ENCODE measurements at places on chromosomes 7 and 10. TPM values are rescaled to one million over a fixed set of nuclear protein-coding genes. Genes with fewer than 3 reads are reported as not detected.
A peak's percentile ranks its signal among the peaks of the same experiment; 100 is the strongest.

CALY gene
- total RNA-seq, result 4.7 TPM

C10orf105 gene
- 0.49 TPM for total RNA-seq

ADAM12 gene
- total RNA-seq, result 3.7 TPM

HNRNPA2B1 gene
- total RNA-seq, result 222 TPM

AKR1C4 gene
- total RNA-seq, result not detected

CPVL gene
- total RNA-seq, result 9.6 TPM

PRLHR gene
- 23.1 TPM for total RNA-seq

JCAD gene
- total RNA-seq, result 40.3 TPM

HKDC1 gene
- 2.5 TPM for total RNA-seq

DNA sequence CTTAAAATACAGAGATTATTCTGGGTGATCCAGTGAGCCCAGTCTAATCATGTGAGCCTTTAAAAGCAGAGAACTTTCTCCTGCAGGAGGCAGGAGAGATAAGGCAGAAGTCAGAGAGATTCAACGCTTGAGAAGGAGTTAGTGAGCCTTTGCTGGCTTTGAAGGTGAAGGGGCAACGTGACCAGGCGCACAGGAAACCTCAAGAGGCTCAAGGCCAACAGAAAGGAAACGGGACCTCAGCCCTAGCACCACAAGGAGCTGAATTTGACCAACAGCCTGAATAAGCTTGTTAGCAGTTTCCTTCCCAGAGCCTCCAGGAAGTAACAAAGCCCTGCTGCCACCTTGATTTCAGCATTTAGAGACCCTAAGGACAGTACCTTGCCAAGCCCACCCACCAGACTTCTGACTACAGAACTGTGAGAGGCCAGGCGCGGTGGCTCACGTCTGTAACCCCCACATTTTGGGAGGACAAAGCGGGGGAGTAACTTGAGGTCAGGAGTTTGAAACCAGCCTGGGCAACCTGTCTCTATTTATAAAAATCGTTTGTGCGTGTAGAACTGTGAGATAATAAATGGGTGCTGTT, 87.3 kb upstream of the KAT6B start:
- no peaks in the 10 kb centered on the region for H3K27me3 ChIP-seq
- no peaks in the 10 kb centered on the region for H3K4me1 ChIP-seq
- no peak overlapping the region for H3K4me3 ChIP-seq
- no peak overlapping the region for H3K27ac ChIP-seq
- DNase-seq, result no peak
- no peaks in the 10 kb centered on the region for H3K36me3 ChIP-seq

- no peak overlapping the region for H3K27ac ChIP-seq
- no peaks in the 10 kb centered on the region for H3K4me1 ChIP-seq
- no peak overlapping the region for H3K4me3 ChIP-seq
- DNase-seq, result no peak
- H3K36me3 ChIP-seq, result no peaks in the 10 kb centered on the region
These were observed 354.6 kb downstream of the SDK1 start for GRCh38 chr7:3655635-3656034.

DNA sequence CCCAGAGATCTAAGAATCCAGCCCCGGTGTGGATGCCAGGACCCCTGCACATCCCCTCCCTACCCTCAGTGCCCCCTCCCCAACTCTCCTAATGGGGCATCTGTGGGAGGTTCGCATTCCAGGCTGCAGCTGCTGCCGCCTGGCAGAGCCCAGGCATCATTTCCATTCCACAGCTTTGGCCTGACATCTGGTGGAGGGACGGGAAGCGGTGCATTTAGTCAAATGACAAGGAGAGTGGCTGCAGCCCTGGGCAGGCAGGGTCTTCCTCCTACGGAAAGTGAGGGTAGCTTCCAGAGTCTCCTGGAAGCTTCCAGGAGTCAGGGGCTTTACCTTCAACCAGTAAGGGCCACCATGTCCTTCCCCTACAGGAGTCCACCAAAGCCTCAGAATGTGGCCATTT, 30.8 kb downstream of the PRLHR start:
- no peaks in the 10 kb centered on the region for H3K36me3 ChIP-seq
- H3K27ac ChIP-seq, result no peak overlapping the region
- H3K27me3 ChIP-seq, result no peaks in the 10 kb centered on the region
- DNase-seq, result peak; percentile 69
- peaks cover 3% of the 10 kb centered on the region for H3K4me1 ChIP-seq
- H3K4me3 ChIP-seq, result no peak overlapping the region

GRCh38 chr7:72235351-72235750, 176.8 kb downstream of the CALN1 start:
- DNase-seq, result no peak
- peaks cover 5% of the 10 kb centered on the region for H3K4me1 ChIP-seq
- no peak overlapping the region for H3K4me3 ChIP-seq
- no peak overlapping the region for H3K27ac ChIP-seq
- H3K27me3 ChIP-seq, result no peaks in the 10 kb centered on the region
- H3K36me3 ChIP-seq, result no peaks in the 10 kb centered on the region

DNA sequence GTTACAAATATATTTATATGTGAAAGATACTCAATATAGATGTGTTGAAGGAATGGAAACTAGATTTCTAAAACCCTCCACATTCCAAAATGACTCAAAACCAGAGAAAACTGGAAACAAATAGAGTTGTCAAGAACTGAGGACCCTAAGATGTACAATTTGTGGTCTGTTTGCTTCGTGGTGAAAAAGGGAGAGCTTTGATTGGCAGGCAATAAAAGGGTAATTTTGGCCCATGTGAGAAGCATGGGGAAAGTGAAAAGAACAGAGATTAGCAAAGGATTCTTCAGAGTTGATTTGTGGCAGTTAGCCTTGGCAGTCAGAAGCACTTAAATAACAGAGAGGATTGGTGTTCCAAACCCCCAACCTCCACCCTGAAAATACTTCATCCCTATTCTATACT, 37.1 kb upstream of the DKK1 start:
- no peaks in the 10 kb centered on the region for H3K36me3 ChIP-seq
- H3K4me3 ChIP-seq, result no peak overlapping the region
- H3K27ac ChIP-seq, result no peak overlapping the region
- no peak for DNase-seq
- no peaks in the 10 kb centered on the region for H3K27me3 ChIP-seq

DNA sequence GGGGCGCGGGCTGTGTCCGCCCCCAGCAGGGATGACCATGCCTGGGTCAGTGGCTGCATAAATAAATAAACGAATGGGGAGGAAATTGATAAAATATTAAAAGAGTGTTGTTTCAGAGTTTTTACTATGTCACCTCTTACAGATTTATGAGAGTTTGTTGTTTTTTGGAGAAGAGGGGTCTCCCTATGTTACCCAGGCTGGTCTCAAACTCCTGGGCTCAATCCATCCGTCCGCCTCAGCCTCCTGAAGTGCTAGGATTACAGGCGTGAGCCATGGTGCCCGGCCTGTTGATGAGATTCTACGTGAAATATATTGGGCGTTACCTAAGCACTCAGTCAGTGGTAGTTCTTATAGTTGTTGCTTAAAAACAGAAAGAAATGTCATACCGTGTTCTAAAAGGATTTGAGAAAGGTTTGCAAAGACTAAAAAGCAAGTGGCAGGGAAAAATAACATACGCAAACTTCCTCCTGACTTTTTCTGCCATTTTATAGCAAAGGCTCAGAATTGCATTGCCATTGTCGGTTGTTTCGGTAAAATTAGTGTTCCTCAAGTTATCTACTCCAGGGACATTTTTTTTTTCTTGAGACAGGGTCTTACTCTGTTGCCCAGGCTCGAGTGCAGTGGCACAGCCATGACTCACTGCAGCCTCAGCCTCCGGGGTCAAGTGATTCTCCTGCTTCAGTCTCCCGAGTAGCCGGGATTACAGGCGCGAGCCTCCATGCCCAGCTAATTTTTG, 39.5 kb upstream of the FOXK1 start:
- no peaks in the 10 kb centered on the region for H3K27me3 ChIP-seq
- DNase-seq, result no peak
- H3K36me3 ChIP-seq, result no peaks in the 10 kb centered on the region
- H3K27ac ChIP-seq, result peak overlapping the region; percentile 86
- peaks cover 16% of the 10 kb centered on the region for H3K4me1 ChIP-seq

DNA sequence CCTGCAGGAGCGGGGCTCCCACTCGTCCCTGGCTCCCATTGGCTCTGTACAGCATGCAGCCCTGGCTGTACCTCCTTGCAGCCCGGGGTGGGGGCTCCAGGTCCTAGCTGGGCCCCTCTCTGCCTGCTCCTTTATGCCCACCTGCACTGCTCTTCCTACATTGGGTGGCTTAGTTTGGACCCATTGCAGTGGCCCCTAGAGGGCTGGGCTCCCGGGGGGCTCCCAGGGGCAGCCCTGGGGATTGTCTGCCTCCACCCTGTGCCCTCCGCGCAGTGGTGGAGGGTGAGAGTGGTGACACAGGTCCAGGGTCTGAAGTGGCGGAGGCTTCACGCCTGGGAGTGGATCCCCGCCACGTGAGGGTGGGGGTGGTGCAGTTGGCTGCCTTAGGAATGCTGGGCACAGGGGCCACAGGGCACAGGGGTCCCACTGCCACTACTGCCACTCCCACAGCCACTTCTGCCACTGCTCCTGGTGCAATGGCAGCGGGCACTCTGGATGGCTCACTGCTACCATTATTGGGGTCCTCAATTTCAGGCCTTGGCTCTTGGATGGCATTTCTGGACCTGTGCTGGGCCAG, 177.1 kb downstream of the ARL4A start:
- no peaks in the 10 kb centered on the region for H3K27me3 ChIP-seq
- H3K4me3 ChIP-seq, result no peak overlapping the region
- DNase-seq, result no peak

- no peaks in the 10 kb centered on the region for H3K36me3 ChIP-seq
- H3K27ac ChIP-seq, result no peak overlapping the region
- no peak for DNase-seq
- no peaks in the 10 kb centered on the region for H3K27me3 ChIP-seq
These were observed 466.5 kb downstream of the PLXNA4 start for GRCh38 chr7:132109769-132110168.

DNA sequence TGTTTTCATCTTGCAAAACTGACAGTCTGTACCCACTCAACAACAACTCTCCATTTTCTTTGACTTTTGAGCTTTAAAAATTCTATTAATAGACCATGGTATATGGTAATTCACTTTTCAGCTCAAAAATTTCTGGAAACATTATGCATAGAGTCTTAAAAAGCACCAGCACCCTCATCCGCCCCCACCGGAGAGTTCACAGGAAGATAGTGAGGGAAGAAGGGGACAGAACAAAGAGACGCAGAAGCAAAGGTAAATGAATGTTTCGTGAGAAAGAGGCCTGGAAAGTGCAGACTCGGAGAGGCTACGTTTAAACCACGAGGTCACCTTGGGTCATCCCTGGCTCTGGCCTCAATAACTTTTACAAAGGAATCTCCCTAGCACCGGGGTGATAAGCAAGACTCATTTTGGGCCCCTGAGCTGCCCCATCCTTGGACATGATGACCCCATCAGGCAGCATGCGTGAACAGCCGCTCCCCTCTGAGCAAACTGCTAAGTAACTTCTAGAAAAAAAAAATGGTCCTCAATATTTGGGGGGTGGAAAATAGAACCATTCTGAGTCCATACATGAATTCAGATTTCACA, 96.3 kb downstream of the CPXM2 start:
- H3K36me3 ChIP-seq, result no peaks in the 10 kb centered on the region
- no peak overlapping the region for H3K4me3 ChIP-seq
- H3K27ac ChIP-seq, result no peak overlapping the region
- no peaks in the 10 kb centered on the region for H3K4me1 ChIP-seq

- H3K27ac ChIP-seq, result no peak overlapping the region
- no peak for DNase-seq
- H3K27me3 ChIP-seq, result no peaks in the 10 kb centered on the region
- H3K36me3 ChIP-seq, result no peaks in the 10 kb centered on the region
- no peak overlapping the region for H3K4me3 ChIP-seq
- peaks cover under 1% of the 10 kb centered on the region for H3K4me1 ChIP-seq
These were observed 52.8 kb downstream of the LRRC4 start for GRCh38 chr7:127978421-127978820.

DNA sequence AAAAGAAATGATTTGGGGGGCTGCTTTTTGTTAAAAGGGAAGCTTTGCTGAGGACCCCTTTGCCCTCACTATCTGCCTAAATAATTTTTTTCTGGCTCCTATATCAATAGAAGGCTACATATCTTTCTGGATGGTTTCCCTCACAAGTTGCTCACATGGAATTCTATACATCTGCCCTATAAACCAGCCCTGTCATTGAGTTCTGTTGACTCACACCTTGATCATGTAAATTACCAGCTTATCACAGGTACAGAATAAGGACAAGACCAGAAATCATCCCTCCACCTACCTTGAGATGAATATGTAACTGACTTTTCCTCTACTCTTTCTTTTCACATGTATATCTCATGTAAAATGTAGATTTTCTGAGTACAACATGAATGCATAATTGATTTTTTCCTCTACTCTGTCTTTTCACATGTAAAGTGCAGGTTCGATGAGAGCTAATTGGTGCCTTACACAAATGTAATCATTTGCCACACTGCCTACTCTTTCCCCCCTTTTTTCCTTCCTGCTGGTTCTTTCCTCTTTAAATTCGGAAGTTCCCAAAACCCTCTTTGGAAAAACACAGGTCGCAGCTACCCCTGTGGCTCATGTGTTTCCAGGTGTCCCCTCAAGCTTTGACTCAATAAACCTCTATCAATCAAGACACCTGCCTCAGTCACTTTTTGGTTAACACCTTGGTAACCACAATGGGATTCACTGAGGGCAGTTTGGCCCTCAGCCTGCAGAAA, 12.5 kb downstream of the CYP3A43 start:
- H3K4me3 ChIP-seq, result no peak overlapping the region
- no peaks in the 10 kb centered on the region for H3K27me3 ChIP-seq

DNA sequence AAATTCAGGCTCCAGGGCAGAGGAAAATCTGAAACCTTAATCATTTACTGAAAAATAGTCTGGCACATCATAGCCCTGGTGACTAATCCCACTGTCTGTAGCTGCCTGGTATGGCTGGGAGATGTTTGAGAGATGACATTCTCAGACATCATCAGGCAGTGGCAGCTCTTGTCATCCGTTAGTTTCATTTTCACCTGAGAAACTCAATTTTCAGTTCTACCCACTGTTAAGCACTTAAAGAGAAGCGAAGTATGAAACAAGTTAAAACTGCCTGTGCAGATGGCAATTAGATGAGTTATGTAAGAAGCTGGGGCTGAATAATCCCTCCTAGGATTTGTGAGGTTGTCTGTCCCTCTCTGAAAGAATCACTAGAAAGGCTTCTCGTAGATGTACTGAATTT, 150.2 kb downstream of the NSUN6 start:
- H3K4me1 ChIP-seq, result no peaks in the 10 kb centered on the region
- H3K36me3 ChIP-seq, result no peaks in the 10 kb centered on the region
- DNase-seq, result no peak

DNA sequence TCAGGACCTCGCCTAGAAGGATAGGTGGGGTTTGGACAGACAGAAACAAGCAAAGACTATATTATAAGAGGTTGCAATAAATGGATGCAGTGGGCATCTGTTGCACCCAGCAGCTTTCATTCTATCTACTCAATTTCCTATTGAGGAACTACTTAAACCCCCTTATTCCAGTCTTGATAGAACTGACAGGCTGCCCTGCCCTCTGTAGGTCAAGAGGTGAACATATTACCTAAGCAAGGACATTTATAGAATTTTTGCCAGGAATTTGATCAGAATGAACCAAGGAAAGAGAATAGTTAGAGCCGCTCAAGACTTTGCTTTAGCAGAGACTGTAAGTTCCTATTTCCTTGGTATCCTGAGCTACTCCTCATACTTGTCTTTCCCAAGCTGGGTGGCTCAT, 9.5 kb downstream of the VTI1A start:
- no peak overlapping the region for H3K27ac ChIP-seq
- no peaks in the 10 kb centered on the region for H3K4me1 ChIP-seq
- H3K4me3 ChIP-seq, result no peak overlapping the region
- H3K27me3 ChIP-seq, result no peaks in the 10 kb centered on the region
- H3K36me3 ChIP-seq, result no peaks in the 10 kb centered on the region

All from vagina (tissue), 2 donors.